Activated naive CD4-positive, alpha-beta T cell treated with anti-CD3 and anti-CD28 coated beads, Interleukin-2, amount 10 ng/mL, durations not matched to agents 7 days and 5 days (primary cell): ENCODE measurements at places on chromosomes 6 and 20.
A peak's percentile ranks its signal among the peaks of the same experiment; 100 is the strongest.

- DNase-seq: no peak
Measured at GRCh38 chr20:47296950-47297349, 59.5 kb downstream of the ZMYND8 start.

DNA sequence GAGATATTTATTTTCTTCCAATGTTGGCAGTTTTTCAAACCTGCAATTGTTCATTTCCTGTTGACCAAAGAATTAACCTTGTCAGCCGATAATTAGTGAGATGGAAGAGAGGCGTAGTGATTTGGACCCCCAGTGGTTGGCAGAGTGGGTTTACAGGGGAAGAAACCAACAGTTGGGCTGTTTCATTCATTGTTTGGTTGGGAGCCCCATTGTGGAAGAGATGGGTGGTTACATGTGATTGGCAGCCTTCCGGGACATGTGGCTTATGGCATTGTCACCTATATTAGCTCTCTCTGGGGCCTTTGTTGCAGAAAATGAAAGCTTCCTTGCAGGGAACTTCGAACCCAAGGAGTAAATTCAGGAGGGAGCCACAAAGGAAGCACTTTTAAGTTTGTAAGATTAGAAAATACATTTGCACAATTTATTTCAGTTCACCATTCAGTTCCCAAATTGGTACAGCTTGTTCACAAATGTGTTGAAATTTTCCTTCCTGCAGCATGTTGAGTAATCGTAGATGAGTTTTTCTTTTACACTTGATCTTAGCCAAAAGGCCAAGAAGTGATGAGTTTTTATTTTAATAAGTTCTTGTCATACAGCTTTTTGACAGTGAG is 50.3 kb upstream of the CDKAL1 start:
- no peak for DNase-seq

GRCh38 chr6:353642-354614 is 37.6 kb upstream of the IRF4 start:
- DNase-seq: no peak

- DNase-seq: no peak
Measured at GRCh38 chr6:149054559-149055194, 262.8 kb upstream of the TAB2 start.

- no peak for DNase-seq
Measured at GRCh38 chr6:158903801-158904200, 84.6 kb upstream of the EZR start.

DNA sequence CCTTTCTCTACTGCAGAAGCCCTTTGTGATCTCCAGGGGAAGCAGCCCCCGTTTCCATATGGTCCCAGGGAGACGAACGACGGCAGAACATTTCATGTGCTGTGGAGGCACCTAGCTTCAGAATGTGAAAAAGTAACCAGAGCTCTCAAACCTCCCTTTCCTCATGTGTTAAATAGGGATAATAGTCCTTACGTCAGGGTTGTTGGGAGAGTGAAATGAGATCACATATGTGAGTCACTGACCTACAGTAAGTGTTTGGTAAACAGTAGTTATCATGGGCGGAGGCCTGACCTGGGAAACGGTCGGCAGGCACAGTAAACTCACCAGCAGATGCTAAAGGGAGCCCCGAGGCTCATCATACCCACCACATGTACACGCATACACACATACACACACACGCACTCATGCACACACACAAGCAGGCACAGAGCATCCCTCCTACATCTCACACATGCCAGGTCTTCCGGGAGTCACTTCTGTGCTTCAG is 89.7 kb downstream of the LY86 start:
- no peak for DNase-seq

- DNase-seq: peak; percentile 51
Measured at GRCh38 chr6:166907373-166907841, 48.9 kb downstream of the RNASET2 start.

GRCh38 chr6:151299011-151299410 is 59.2 kb downstream of the AKAP12 start:
- no peak for DNase-seq

- DNase-seq: no peak
Measured at GRCh38 chr20:50230871-50231560, 40.4 kb downstream of the CEBPB start.

GRCh38 chr6:36544228-36544627 is 3.1 kb downstream of the STK38 start:
- DNase-seq: peak; percentile 81

DNA sequence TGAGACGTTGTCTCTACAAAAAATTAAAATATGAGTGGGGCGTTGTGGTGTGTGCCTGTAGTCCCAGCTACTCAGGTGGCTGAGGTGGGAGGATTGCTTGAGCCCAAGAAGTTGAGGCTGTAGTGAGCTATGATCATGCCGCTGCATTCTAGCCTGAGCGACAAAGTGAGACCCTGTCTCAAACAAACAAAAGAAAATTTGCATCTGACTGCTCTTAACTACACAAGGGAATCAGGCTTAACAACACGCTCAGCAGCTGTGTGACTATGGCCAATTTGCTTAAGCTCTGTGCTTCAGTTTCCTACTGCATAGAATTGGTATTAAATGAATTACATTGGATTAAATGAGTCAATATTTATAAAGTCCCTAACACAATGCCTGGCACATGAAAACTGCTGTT is 24.3 kb upstream of the MRPS10 start:
- no peak for DNase-seq

GRCh38 chr6:128208851-128209580 is 308.2 kb upstream of the THEMIS start:
- DNase-seq: no peak

DNA sequence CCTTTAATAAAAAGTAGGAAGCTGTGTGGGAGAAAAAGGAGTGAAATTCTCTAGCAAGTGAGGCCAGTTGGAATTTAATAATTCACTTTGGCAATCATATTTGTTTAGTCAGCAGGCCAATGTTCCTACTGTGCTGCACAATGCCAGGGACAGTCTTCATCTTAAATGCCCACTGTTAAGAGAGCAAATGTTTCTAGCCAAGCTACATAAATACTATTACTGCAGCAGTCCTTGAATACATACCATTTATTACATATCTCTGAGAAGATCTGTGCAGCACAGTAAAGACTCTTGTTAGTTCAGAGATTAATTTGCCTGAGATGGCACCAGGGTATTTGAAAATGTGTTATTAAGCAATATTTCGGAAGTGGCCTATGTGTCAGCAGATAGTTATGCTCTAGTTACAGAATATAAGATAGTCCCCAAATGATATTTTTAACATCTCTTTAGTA is 105.4 kb downstream of the OGFRL1 start:
- no peak for DNase-seq

GRCh38 chr6:31299511-31299910 is 27.6 kb upstream of the HLA-C start:
- DNase-seq: no peak
